ENCODE measurements at places on chromosomes 6 and 20. TPM values are rescaled to one million over a fixed set of nuclear protein-coding genes. Genes with fewer than 3 reads are reported as not detected.

- no peak for DNase-seq
These were observed 6.5 kb downstream of the PPP1R18 start for GRCh38 chr6:30679765-30680535.

- DNase-seq = peak; percentile 74
These were observed 4.6 kb downstream of the HLA-DPB1 start for GRCh38 chr6:33080127-33081089.

Gene HLA-DQB2
- not detected for total RNA-seq

GRCh38 chr6:5937936-5938706 is 68.6 kb downstream of the NRN1 start:
- DNase-seq = no peak

GRCh38 chr6:144886682-144887081 is 601.5 kb downstream of the UTRN start:
- DNase-seq = no peak

Gene EDN1
- total RNA-seq = 6.7 TPM

- no peak for DNase-seq
These were observed 5.7 kb downstream of the HCK start for GRCh38 chr20:32057656-32058184.

Gene RBPJL
- not detected for total RNA-seq

Gene MICB
- total RNA-seq = 3.9 TPM

GRCh38 chr6:43770372-43771209 is 580 bp downstream of the VEGFA start:
- DNase-seq = peak; percentile 65

- DNase-seq = no peak
These were observed 480.3 kb upstream of the MARCKS start for GRCh38 chr6:113376847-113377165.

- DNase-seq = no peak
These were observed 315.7 kb downstream of the TRDN start for GRCh38 chr6:123321020-123321419.

Gene TMC2
- total RNA-seq = not detected

DNA sequence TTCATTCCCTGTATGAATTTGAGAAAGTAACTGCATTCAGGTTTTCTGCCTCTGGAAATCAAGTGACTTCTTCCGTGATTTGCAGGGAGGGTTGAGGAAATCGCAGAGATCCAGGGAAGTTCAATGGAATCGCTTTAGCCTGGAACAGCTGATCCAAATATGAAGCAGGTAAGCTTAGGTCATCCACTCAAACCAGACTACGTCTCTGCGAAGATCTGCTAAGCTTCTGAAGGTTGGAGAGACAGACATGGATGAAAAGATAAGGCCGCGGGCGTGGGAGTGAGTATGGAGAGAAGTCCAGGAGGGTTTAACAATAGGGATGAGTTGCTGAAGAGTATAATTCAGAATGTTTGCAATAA is 34.2 kb upstream of the BTN3A2 start:
- DNase-seq = peak; percentile 33

Gene E2F1
- 5.5 TPM for total RNA-seq

Gene BMP5
- total RNA-seq = 13.5 TPM
